CD4-positive, alpha-beta T cell treated with Interleukin-6 for 4 hours (primary cell): ENCODE measurements at places on chromosomes 3 and 15.

- DNase-seq: no peak
Observed at GRCh38 chr15:27530994-27531393, 560.0 kb downstream of the GABRG3 start.

- DNase-seq: no peak
Observed at GRCh38 chr3:159187232-159187631, 385.4 kb downstream of the MFSD1 start.

DNA sequence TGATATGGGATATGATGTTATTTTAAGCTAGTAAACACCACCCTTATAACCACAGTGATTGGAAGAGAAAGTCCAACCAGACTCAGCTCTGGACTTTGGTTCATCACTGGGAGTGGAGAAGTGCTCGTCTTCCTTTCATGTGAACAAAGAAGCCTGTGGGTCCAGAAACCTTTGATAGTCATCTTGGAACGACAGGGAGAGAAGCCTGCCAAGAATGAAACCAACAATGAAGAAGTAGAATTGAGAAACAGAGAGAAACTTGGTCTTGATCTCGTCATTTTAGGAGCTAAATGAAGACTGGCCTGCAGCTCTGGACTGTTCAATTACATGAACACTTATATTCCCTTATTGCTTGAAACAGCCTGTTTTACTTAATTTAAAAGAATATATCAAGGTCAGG is 13.1 kb upstream of the SLC35G2 start:
- no peak for DNase-seq

GRCh38 chr3:101632586-101632985 is 44.3 kb downstream of the ZBTB11 start:
- no peak for DNase-seq

DNA sequence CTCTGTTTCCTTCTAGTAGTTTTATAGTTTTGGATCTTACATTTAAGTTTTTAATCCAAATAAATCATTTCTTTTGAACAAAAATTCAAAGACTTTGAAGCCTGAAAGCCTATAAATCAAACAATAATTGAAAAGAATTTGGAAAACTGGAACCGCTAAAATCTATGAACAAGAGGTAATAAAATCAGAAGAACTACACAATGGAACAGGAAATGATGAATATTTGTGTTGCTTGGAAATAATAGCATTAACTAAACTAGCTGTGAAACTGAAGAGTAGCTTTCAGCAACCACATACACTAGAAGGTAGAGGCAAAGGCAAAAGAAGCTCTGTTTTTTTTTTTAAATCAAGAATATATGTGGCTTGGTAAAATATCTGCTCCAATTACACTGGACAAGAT is 147.9 kb upstream of the ABI3BP start:
- DNase-seq: no peak

GRCh38 chr3:52279596-52279995 is 1.1 kb upstream of the WDR82 start:
- no peak for DNase-seq

DNA sequence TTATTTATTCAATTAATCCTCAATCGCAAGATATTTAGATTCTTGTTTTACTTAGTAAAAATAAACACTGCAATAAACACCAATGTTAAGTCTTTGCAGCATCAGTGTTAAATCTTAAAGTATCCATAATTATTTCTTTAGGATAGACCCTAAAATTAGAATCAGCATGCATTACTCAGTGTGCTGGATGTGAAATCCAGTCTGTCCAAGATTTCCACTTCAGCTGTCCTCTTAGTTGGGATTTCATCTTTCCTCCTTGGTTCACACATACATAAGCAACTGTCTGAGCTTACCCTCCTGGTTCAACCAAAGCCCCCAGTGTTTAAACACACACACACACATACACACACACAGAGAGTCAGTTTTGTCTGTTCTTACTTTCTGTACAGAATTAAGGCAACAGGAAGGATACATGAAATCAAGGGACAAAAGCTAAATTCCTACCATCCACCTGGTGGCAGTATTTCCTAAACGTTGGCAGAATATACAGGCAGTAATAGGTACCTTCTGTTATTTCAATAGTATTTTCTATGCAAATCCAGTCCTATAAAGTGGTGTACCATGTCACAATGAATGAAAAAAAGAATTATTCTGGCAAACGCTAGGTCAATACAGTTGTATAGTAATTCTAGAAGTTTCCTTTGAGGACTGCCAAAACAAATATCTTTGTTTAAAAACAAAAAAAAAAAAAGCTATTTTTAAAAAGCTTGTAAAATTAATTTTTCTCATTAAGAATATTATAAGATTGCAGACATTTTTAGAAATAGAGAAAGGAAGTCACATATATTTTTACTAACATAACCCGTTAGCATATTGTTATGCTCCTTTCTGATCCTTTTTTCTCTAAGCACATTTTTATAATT is 27.3 kb upstream of the DMXL2 start:
- DNase-seq: peak; percentile 66

DNA sequence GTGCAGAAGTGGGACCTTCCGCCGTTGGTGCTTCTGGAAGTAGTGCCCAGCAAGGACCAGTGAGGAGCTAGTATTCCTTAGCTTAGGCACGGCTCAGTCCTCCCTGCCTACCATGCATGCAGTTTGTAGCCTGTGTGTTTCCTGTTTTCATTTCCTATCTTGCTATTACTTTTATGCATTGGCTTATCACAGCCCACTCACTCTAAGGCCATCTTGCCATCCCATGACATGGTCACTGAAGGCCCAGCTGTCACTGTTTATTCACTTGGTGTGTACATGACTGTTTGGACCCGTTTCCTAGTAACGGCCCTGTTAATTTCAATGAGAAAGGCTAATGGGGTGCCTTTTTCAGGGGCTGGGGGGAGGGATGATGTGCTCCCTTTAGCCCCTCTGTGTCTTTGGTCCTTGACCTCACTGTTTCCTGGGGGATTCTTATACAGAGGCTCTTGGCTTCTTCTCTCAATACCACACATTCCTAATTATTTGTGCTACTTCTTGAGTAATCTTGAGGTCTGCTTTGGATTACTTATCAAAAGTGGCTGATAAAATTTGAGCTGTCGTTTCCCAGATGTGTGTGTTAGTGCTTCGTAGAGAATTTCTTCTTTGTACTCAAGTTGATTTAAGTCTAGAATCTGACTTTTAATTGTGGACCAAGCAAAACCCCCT is 24.5 kb upstream of the TRAK1 start:
- no peak for DNase-seq

DNA sequence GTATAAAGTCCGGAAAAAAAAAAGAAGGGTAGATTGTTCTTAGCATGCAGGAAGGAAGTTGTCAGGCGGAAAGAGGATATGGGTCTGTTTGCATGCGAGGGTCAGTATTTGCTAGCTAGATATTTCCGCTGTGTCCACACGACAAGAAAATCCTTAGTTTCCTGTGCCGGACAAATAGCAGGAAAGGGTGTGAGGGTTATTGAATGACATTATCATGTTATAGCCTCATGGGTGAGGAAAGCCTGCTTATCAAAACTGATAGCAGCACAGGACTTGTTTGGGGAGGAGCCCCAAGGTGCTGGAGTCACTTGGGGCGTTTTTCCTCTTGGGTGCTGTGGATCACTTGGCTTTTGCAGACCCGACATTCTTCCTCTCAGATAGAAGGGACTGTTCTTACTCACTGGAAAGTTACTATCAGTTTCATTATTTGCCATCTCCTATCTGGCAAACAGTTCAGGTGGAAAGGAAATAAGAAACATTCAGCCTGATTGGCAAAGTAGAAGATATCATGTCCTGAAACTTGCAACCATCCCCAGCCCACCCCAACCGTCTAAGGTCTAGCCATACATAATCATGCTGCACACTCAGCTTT is 127.2 kb upstream of the DPH6 start:
- no peak for DNase-seq

DNA sequence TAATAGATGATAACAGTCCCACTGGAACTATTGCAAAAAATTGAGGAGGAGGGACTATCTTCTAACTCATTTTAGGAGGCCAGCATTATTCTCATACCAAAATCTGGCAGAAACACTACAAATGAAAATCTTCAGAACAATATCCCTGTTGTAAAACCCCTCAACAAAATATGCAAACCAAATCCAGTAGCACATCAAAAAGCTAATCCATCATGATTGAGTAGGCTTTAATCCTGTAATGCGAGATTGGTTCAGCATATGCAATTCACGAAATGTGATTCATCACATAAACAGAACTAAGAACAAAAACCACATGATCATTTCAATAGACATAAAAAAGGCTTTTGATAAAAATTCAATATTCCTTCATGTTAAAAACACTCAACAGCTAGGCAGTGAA is 23.9 kb upstream of the PLSCR2 start:
- no peak for DNase-seq

GRCh38 chr3:116669576-116669975 is 40.0 kb upstream of the TUSC7 start:
- no peak for DNase-seq

DNA sequence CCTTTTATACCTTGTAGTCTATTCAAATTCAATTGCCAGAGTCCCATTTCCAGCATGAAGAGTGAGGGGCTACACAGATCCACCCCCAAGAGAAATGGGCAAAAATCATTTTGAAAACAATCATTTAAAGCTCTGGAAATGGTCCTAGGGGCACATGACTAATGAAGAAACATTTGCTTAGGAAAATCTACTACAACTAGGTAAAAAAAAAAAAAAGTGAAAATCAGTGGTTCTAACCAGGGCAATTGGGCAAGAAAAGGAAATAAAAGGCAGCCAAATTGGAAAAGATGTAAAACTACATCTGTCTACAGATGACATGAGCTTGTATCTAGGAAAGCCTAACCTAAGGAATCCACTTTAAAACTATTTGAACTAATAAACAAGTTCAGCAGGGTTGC is 9.4 kb downstream of the IMPG2 start:
- DNase-seq: no peak

DNA sequence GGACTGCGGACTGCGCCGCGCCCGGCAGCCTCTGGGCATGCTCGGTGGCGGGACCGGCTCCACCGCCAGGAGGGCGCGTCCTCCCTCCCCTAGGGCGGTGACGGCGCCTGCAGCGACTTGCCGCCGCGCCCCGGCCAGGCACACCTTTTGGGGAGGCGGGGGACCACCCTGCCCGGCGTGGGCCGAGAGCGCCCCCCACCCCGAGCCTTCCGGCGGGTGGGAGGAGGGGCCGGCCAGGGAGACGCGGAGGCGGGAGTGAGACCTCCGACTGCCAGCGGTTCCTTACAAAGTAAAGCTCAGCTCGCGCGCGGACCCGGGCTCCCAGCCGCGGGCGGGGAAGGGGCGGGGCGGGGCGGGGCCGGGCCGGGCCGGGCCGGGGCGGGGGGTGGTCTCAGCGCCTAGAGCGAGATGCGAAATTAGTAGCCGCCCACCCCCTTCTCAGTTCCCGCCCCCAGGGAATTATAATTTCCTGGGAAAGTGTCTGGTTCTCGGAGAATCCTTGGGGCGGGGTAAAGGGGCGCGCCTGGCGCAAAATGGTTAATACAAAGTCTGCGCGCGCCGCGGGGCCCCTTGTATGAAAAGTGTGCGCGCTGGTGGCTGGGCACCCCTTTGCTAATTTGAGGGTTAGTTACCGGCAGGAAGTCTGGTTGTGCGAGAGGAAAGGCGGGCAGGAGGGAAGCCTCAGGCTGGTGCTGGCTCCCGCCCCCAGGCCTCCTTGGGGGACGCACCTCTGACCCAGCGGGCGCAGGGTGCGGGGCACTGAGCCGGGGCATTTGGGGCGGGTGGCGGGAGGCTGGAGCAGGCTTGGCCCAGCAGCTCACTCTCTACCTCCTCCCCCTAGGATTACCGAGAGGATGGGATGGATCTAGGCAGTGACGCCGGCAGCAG is 224.8 kb upstream of the IL12A start:
- no peak for DNase-seq

DNA sequence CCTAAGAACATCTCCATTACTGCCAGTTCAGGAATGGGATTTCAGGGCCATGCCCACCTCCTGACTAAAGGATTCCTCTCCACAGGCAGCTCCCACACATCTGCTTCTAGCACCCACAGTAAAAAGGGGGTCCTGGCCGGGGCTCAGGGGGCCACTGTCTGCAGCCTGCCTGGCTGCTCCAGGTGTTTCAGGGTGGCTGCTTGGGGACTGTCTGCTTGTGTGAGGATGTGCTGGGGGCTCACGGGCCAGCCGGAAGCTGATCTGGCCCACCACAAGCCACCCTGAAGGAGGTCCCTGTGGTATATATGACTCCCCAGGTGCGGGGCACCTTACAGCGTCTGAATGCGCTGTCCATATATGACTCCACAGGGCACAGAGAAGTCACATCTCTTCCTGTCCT is 135.4 kb downstream of the NSMCE3 start:
- no peak for DNase-seq

DNA sequence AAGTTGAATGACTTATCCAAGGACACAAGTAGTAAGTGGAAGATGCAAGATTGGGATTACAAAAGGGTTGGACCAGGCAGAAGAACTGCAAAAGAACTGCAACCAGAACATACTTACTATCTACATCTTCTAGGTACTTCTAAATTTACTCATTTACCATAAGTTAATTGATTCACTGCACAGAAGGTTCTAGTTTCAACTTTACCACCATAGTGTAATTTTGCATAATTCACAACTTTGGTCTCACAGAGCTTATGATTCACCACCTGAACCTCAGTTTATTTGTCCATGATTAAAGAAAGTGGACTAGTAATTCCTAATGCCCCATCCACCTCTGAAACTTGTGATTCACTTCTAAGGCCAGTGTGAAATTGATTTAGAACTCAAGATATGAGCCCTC is 236.8 kb upstream of the UBE2E2 start:
- no peak for DNase-seq

DNA sequence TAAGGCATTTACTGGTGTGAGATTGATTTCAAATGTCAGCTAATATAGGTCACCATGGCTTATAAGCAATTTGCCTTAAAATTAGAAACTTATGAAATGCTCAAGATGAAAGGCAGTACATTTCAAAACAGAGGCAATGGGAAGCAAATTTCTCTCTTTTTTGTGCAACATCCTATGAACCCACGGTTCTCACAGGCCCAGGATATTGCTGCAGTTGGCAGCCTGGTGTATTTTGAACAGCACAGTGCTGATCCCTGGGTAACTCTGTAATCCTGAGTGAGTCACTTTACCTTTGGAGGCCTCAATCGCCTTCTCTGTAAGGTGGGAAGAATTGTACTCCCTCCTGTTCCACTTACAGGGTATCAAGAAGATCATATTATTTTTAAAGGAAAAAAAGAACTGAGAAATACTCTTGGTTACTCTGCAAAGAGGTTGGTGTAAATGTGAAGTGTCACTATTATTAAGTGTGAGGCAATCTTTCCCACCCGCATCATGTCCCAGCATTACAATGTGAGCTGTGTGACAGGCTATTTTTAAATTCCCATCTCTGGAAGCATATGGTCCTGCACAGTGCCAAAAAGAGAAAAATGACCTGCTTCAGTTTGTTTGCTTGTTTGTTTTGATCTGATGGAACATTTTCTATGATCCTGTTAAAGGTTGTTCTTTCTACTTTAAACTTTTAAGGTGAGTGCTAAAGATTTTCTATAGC is 190.1 kb upstream of the LPP start:
- no peak for DNase-seq

DNA sequence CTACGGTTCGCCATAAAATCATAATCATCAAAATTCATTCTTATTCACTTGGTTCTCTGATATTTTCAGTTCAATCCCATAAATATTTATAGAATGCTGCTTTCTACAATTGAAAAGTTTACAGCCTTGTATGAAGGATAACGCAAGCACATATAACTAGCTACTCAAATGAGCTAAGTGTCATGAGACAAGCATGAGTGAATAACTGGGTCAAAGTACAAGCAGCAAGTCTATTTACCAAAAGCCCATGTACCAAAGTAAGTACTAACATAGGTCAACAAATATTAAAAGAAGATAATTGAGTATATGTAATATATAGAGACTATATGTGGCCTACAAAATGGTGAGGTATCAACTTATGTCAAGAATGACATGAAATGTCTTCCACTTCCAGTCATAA is 596.6 kb downstream of the GBE1 start:
- no peak for DNase-seq
